ENCODE measurements at places on chromosomes 7 and 10.
A peak's percentile ranks its signal among the peaks of the same experiment; 100 is the strongest.

DNA sequence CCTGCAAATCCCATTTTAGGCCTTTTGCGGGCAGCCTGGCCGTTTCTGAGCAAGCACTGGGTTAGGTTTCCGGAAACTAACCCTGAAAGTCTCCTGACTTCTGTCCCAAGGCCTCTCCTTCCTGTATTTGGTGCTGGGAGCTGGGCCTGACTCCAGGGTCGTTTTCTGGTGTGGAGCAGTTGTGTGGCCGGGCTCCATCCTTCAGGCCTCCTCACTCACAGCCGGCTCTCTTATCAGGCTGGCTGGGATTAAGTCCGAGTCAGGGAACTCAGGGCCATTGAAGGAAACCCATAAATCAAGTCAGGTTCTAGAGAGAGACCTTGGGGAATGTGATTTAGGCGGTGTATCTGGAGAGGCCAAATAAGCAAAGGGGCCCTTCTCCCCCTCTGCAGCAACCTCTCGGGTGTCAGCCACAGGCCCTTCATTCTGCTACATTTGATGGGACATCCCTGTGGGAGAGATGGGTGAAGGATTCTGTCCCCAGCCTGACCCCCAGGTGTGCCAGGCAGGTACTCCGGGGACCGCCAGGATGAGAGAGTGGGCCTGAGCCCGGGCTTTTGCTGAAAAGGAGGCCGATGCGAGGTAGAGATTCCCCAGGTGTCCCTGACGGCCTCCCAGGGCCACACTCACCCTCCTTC is 3.3 kb downstream of the GATA3 start:
- DNase-seq = no peak

DNA sequence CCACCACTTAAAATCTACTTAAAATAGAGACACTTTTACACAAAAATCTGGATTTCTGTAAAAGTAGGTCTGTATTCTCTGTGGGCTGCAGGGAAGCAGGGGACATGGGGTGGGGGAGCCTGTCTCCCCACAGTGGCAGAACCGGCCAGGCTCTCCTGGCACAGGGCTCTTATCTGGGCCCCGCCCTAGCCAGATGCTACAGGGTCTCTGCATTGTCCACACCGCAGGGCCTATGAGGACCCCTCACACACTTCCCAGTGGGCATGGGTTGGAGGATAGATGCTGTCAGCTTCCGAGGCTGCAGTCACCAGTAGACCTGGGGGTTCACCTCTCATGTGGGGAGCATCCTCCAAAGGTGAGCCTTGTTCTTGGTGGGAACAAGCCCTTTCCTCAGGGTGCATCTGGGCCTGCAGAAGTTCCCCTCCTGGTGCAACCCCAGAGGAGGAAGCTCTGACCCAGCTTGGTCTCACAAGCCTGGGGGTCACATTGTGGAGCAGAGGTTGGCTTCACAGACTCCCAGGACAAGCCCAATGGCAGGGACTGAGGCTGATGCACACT is 15.4 kb upstream of the MYL7 start:
- DNase-seq = no peak

DNA sequence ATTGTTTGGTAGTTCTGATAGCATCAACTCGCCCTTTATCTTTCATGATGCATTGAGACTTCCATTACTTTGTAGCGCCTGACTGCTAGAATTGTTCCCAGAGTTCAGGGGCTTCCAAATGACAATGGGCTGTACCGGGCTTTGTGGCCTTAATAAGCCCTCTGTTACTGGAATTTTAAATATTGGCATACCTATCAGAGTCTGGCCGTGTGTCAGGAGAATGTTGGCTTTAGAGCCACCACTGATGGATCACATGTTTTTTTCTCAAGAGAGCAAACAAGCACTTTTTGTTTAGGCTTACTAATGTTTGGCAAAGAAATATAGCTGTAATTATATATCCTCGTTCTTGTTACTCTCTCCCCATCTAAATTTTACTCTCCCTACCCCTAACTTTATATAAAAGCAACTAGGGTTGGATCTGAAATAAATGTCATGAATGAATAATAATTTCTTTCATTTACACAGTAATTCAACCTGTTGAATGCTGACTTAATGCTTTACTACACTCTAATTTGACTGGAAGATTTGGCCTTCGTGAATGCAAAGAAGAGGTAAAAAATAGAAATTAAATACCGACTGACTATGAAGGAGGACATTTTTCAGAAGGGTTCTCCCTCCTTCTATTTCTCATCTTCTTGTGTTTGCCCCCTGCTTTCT is 396.7 kb downstream of the AUTS2 start:
- peak; percentile 64 for DNase-seq

DNA sequence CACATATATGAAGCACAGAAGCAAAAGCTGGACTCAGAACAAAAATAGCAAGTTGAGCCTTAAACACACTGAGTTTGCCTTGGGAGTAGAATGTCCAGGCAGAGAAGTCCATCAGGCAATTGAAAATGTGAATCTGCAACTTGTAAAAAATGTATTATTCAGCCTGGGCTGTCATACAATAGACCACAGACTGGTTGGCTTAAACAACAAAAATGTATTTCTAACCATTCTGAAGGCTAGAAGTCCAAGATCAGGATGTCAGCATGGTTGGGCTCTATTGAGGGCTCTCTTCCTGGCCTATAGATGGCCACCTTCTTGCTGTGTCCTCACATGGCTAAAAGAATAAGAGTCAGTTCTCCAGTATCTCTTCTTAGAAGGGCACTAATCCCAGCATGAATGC is 76.5 kb upstream of the CAPZA2 start:
- DNase-seq = no peak

- no peak for DNase-seq
Measured at GRCh38 chr7:51315393-51316261, 982 bp downstream of the COBL start.

DNA sequence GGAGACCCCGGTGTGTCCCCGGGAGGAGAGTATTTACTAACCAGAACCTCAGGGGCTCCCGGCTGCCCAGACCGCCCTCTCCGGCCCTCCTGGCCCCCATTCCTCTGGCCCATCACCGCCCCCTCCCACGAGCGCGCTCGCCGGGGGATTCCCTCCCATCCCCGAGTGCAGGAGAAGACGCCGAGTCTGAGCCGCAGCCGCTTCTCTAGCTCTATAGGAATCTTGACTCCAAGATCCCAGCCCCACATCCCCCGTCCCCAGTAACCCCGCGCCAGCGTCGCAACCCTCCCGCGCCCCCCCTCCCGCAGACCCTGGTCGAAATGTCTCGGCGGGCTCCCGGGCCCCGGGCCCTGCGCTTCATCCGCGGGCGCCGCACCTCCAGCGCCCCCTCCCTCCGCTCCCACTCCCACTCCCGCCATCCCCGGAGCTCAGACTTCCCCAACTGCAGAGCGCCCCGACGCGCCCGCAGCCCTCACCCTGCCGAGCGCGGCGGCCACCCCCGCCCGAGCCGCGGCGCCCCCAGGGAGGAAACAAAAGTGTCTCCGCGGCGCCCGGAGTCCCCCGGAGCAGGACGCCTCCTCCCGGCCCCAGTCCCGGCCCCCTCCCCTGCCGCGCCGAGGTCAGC is 541 bp downstream of the ELMO1 start:
- no peak for DNase-seq

GRCh38 chr10:43203448-43204041 is 63.3 kb downstream of the RASGEF1A start:
- no peak for DNase-seq

DNA sequence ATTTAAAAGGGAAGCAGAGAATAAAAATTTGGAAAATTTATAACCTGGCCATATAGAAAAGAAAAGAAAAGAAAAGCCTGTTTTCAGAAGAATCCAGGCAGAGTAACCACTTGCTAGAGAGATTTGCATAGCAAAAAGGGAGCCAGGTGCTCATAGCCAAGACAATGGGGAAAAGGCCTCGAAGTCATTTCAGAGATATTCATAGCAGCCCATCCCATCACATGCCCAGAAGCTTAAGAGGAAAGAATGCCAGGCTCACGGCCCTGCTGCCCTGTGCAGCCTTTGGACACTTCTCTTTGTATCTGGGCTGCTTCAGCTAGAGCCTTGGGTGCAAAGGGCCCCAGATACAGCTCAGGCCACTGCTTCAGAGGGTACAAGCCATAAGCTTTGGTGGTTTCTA is 159.8 kb downstream of the CCDC7 start:
- DNase-seq = no peak

DNA sequence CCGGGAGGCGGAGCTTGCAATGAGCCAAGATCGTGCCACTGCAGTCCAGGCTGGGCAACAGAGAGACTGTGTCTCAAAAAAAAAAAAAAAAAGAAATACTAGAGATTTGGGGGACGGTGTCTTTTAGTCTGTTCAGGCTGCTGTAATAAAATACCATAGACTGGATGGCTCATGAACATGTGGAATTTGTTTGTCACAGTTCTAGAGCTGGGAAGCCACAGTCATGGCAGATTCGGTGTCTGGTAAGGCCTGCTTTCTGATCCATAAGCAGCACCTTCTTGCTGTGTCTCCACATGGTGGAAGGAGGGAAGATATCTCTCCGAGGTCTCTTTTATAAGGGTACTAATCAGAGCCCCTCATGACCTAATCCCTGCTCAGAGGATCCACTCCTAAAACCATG is 102.7 kb upstream of the MKLN1 start:
- no peak for DNase-seq

DNA sequence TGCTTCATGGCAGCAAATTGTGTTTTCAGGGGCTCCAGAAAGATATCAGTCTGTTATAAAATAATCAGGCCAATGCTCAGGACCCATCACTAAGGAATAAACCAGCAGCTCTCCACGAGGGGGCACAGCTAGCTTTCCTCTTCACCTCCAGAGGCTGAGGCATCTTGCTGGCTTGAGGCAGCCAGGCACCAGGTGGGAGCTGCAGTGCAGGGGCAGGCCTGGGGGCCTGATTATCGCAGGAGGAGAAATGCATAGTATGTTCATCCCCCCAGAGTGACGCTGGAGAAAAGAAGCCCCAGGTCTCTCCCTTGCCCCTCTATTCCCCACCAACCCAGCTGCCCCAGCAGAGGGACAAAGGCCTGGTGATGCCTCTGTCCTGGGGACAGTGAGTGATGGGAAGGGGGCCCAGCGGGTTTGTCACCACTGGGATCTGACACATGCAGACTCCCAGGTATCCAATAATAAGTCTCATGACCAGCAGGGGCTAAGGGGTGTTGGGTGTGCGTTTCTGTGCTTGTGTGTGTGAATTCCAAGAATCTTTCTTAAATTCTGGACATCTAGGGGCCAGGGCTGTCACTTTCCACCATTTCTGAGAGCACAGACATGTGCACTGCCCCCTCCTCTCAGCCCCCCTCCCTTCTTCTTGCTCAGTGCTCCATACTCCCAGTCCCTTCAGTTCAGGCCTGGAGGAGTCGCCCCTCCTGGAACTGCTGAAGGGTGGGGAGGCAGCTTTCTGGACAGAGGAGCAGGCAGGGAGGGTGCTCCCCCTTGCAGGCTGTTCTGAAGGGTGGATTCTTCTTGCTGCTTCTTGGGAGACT is 128.1 kb upstream of the FAM20C start:
- peak; percentile 36 for DNase-seq

GRCh38 chr10:91978585-91978984 is 55.0 kb downstream of the BTAF1 start:
- no peak for DNase-seq

GRCh38 chr7:11707606-11708193 is 124.3 kb downstream of the THSD7A start:
- no peak for DNase-seq

- no peak for DNase-seq
Measured at GRCh38 chr7:72038022-72038732, 374.0 kb downstream of the CALN1 start.

GRCh38 chr10:132910186-132910880 is 32.0 kb downstream of the CFAP46 start:
- no peak for DNase-seq

- DNase-seq = no peak
Measured at GRCh38 chr7:18287482-18287881, 208.1 kb upstream of the HDAC9 start.

- no peak for DNase-seq
Measured at GRCh38 chr7:128792471-128793180, 858 bp downstream of the CCDC136 start.

- peak; percentile 63 for DNase-seq
Measured at GRCh38 chr10:5684318-5684970, at the start of gene TASOR2. TSS of gene TASOR2 (plus strand) at chr10:5684838. CDS start at chr10:5720643, 35,805 bp downstream.

GRCh38 chr10:52004342-52004949 is 305.1 kb upstream of the CSTF2T start:
- DNase-seq = no peak

GRCh38 chr7:28623105-28623730 is 210.9 kb downstream of the CREB5 start:
- no peak for DNase-seq

DNA sequence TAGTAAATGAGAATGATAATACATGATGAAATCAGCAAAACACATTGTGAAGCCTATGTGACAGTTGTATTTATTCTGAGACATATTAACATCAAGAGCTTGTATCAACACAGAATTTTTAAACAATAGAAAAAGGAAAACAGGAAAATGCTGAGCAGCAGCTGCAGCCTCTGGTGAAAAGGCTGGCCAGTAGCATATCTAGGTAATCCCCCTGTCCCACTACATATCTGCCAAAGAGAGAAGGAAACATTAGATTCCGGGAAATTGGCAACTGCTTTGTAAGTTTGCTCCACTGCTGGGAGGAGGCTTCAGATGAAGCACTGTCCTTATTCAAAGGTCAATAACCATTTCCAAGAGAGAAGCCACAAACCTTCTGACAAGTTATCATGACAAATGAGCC is 89.4 kb downstream of the RALA start:
- no peak for DNase-seq

All from NCI-H1930 (cell line).